PC-9 (cell line): ENCODE measurements at places on chromosomes 5 and 9. TPM values are rescaled to one million over a fixed set of nuclear protein-coding genes. Genes with fewer than 3 reads are reported as not detected.

The LCP2 gene
- total RNA-seq: not detected in 2 replicates

The CFAP90 gene
- not detected in 2 replicates for total RNA-seq

The EFNA5 gene
- total RNA-seq: 38.0 and 42.7 TPM in 2 replicates

- no peak for DNase-seq
Observed at GRCh38 chr5:2748179-2748860, 3.2 kb downstream of the IRX2 start.

- no peak for DNase-seq
Observed at GRCh38 chr9:111095441-111095840, 57.2 kb upstream of the LPAR1 start.

GRCh38 chr9:114483499-114483898, 21.8 kb downstream of the WHRN start:
- DNase-seq: peak; percentile 86

- no peak for DNase-seq
Observed at GRCh38 chr9:135989722-135990467, 28.7 kb upstream of the UBAC1 start.

The SLC9A3 gene
- total RNA-seq: 5.2 and 5.6 TPM in 2 replicates

- no peak for DNase-seq
Observed at GRCh38 chr9:38445154-38446043, 21.1 kb upstream of the IGFBPL1 start.

The SPZ1 gene
- total RNA-seq: not detected in 2 replicates

DNA sequence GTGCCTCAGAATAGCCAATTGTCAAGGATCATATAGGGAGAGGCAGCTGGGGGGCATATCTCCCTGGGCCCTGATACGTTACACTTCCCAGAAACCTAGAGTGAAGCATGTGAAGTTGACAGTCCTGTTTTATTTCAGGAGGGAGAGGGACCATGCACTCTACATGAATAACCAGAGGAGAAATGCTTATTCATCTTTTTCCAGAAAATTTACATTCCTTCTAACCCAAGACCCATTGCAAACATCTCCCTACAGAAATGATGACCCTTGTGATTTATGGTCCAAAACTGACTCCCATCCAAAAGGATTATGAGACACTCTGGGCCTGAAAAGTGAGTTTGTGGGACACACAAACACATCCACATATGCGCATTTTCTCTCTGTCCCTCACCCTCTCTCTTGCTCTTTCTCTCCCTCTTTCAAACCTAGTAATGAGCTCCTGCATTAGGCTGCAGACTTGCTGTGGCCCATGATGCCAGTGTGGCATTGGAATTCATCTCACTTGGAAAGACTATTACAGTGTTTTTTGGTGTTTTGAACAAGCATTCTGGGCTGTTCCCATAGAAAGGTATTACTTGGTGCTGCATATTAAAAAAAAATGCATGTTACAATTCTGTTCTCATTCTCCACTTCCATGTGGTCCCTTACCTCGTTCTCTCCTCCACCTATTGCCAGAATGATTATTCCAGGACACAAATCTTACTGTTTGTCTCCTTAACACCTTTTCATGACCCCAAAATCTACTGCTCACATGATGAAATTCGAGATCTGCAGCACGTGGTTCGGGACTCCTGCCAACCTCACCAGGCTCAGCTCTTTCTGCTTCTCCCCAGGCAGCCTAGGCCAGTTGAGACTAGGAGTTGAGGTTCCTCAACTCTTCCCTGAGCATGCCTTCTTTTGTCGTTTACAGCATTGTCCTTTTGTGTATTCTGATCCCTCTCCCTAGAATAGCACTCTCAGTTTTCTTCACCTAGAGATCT, 451.3 kb upstream of the KLF4 start:
- DNase-seq: no peak

DNA sequence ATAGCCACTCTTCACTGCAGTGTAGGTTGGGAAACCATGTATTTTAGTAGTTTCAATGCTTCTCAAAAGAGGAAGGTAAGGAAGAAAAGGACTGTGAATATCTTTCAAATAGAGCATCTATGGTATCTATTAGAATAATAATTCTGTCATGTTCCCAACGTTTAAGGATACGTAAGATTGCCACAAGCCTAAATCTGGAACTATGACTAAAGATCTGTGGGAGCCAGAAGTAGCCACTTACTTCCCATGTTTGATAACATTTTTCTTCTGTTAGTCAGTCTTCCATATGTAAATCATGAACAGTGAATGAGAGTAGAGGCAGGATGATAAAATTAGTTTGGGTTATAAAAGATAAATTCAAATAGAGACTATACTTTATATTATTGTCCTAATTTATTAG, 16.3 kb upstream of the MROH2B start:
- no peak for DNase-seq

GRCh38 chr9:107621436-107621835, 131.9 kb upstream of the KLF4 start:
- no peak for DNase-seq

The TMEM215 gene
- total RNA-seq: not detected in 2 replicates

- DNase-seq: no peak
Observed at GRCh38 chr9:129759319-129759718, 6.5 kb upstream of the PTGES start.

DNA sequence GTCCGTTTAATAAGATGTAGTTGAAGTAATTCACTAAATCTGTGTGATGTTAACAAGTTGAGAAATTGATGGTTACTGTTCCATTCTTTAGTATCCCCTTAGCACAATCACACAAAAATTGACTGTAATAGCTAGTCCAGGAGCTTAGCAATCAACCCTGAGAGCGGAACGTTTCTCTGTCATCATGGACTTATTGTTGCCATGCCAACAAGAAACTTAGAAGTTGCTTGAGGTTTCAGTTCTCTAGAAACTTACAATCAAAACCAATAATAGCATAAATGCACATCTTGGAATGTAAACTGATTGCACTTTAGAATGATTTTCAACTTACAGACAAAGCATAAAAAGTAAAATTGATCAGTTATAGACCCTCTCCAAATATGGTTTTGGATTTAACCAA, 125.4 kb upstream of the ANKH start:
- DNase-seq: no peak

The ADAMTSL1 gene
- not detected in 2 replicates for total RNA-seq

The GABRB2 gene
- total RNA-seq: not detected in 2 replicates

DNA sequence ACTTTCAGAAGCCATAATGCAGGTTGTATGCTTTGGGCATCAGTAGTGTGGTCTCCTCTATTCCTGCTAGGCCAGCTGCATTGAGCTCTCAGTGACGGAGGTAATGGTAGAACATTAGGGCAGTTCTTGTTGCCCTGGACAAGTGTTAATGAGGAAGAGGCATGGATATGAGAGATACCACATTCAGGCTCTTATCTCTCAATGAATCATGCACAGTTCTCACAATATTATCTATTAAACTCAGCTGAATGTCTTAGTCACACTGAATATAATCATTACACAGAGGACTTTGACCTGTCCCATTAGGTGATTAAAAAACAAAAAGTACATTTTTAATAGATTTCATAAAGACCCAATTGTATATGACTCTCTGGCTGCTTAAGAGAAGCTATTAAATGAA, 76.6 kb upstream of the SSBP2 start:
- DNase-seq: no peak

The KIF20A gene
- 63.6 and 88.6 TPM in 2 replicates for total RNA-seq

The CER1 gene
- total RNA-seq: not detected in 2 replicates

DNA sequence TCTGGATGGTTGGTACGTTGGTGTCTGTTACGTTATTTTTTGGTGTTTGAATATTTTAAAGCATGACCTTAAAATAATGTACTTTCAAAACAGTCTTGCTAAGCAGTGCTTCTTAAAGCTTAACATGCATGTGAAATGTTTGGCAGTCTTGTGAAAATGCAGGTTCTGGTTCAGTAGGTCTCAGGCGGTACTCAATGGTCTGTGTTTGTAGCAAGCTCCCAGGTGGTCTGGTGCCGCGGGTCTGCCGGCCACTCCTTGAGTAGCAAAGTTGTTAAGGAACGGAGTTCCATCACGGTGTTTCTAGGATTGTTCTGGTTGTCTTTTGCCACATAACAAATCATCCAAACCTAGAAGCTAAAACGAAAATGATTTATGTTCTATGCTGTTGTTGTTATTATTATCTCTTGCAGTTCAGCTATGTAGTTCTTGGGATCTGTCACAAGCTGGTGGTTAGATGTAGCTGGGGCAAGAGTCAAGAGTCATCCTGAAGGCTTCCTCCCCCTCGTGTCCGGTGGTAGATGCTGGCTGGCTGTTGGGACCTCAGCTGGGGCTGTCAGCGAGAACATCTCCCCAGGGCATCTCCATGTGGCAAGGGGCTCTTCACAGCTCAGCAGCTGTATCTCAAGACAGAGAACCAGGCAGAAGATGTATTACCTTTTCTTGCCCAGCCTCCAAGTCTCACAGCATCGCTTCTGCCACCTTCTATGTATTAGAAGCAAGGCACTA, 186.8 kb downstream of the PALM2AKAP2 start:
- no peak for DNase-seq

DNA sequence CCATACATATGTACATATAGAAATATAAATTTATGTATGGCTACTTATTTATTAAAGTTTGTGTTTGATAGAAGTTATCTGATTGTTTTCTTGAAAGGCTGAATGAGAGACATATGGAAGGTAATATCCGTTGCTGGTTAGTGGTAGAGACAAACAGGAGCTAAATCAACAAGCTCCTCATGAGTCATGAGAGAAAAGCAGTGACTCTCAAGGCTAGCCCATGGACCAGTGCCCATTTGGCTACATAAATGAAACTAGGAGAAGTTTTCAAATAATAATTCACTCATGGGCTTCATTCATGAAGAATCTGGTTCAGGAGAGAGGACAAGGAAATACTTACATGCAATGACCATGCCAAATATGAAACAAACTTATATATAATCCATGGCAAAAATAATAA, 504.5 kb upstream of the ITGA1 start:
- no peak for DNase-seq

DNA sequence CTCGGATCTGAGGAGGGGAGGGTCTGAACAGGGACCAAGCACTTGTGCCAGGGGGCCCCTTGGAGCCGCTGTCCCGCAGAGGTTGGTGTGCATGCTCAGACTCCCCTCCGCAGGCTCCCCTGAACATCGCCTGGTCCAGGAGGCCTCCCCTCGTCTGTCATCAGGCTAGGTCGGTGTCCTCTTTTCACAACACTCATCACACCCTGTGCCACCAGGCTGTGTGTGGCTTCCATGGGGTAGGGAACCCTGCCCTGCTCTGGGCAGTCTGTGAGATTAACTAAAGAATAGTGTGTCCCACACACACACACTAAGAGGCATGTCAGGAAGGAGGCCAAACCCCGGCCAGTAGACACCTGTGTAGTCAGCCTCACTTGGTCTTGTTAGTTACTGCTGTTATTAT, 119.3 kb downstream of the C5orf15 start:
- DNase-seq: no peak

DNA sequence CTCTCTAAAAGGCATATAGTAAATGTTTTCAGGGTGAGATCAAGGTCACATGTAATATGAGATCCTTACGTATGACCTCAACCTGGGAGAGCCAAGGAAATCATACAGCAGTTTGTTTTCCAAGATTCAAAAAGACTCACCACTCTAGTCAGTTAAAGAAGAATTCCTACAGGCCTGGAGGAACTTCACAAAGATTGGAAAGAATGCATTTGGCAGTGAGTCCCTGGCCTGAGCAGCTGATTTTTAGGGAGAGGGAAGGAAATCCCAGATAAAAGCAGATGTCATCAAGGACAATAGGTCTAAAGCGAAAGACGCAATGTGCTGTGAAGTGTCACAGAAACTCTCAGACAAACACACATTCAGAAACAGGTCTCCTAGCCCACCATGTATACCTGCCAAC, 424.0 kb upstream of the ZNF462 start:
- no peak for DNase-seq

- DNase-seq: no peak
Observed at GRCh38 chr9:37902131-37902530, 1.8 kb downstream of the SLC25A51 start.

- peak; percentile 31 for DNase-seq
Observed at GRCh38 chr5:75668977-75669689, 48.1 kb downstream of the POC5 start.

DNA sequence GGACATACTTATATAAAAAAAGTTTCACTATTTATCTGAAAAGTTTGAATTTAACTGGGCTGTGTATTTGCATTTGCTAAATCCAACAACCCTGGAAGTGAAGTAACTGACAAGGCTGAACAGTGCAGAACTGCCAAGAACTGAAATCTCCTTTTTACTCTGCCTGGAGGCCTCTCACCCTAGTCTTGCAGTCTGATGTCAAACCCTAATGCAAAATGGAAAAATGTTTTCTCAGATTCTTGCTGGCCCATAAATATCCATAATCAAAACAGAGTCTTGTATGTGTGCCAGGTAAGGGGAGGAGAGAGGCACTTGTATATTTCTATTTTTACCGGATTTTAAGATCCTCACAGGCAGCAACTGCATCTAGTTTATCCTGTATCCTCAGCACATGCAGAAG, 432.7 kb upstream of the KLF4 start:
- no peak for DNase-seq

- DNase-seq: no peak
Observed at GRCh38 chr9:20225826-20226225, 396.5 kb downstream of the MLLT3 start.

The SOHLH1 gene
- not detected in 2 replicates for total RNA-seq

DNA sequence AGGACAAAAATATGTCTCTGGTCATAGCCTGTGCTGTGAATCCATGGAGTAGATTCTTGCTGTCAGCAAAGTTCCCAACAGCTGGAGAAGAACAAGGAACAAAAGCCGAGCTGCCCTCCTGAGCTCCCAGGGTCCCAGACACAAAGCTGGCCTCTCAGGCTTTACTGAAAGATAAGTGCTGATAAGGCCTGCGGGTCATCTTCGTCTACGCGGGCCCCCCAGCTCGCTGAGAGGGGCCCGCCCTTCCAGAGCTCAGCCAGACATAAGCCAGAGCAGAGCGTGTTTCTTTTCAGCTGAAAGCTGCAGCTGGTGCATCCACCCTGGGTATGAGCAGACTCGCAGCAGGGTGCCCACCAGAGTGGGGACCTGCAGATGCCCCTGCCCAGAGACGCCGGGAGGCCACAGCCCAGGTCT, 84.7 kb downstream of the HSD17B3 start:
- no peak for DNase-seq

DNA sequence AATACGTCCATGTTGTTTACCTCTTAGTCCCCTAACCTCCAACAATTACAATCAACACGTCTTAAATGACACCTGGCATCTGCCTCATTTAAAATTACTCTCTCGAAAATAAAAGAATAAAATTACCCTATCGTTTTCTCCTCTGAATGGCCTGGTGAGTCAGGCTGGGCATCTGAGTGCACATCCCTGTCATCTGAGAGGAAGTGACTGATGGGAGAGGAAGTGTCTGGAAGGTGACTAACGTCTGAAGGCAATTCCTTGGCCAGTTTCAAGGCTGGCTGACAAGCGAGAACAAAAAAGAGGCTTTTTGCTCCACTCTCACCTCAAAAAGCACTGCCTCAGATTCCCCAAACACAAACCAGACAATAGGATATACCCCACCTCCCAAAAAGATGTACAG, 57.7 kb downstream of the MAPKAP1 start:
- DNase-seq: peak; percentile 74

The ADGRD2 gene
- total RNA-seq: not detected in 2 replicates

The ARSI gene
- 2.6 and 3.2 TPM in 2 replicates for total RNA-seq

DNA sequence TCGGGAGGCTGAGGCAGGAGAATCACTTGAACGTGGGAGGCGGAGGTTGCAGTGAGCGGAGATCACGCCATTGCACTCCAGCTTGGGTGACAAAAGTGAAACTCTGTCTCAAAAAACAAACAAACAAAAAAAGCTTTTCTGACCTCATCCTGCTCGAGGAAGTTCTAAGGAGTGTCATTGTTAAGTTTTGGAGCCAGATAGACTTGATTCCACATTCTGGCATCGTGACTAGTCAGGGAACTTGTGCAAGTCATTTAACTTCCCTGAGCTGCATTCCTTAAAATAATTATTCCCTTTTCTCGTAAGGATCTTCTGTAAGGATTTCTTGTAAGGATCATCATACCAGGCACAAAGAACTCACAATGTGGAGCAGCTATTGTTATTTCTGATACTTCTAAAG, 26.2 kb downstream of the SNX24 start:
- DNase-seq: peak; percentile 57
